ENCODE measurements at places on chromosomes 12 and 14.

DNA sequence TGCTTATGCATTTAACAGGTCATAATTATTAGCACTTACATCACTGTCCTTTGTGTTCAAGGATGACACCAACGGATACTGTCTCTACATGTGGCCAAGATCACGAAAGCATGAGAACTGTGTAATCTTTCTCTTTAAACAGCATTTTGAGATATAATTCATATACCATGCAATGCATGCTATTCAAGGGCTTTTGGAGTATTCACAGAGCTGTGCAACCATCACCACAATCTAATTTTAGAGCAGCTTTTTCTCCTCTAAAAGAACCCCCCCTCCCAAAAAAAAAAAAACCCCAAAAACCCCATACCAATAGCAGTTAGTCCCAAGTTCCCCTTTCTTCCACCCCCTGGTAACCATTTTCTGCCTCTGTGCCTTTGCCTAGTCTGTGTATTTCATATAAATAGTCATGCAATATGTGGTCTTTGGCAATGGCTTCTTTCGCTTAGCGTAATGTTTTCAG lies 60.6 kb downstream of the SPRING1 start:
- DNase-seq, result no peak

- no peak for DNase-seq
Measured at GRCh38 chr12:46443594-46444263, 71.2 kb upstream of the SLC38A2 start.

DNA sequence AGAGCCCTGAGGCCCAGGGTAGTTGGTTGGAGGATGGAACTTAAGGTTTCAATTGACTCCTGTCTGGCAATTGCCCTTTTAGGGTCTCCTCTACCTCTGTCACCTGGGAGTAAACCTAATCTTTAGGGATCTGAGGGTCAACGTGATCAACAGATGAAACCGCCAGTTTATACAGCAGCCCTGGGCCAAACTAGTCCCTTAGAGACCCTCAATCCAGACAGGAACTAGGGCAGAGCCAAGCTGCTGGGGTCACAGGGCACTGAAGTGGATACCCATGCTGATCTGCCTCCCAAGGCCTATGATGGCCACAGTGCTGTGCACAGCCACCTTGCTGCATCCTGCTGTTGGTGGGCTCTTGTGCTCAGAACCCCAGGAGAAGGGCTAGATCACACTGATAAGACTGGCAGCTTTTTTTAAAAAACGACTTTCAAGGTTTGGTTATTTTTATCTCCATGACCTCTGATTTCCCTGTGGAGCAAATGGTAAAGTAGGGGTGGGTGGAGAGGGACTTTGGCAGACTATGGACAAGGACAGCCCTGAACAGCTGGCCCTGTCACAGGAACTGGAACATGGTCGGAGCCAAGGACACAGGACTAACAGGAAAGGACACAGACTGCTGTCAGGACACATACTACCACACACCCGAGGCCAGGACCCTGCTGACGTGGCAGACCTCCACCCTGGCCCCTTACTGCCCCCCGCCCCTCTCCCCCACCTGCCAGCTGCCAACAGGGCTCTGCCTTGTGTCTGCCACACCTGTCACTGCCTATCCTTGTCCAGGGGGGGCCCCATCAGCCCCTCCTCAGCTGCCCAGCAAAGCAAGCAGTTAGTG lies 474 bp downstream of the FITM1 start:
- DNase-seq, result no peak

- DNase-seq, result no peak
Measured at GRCh38 chr12:6171409-6172015, 28.7 kb upstream of the CD9 start.

DNA sequence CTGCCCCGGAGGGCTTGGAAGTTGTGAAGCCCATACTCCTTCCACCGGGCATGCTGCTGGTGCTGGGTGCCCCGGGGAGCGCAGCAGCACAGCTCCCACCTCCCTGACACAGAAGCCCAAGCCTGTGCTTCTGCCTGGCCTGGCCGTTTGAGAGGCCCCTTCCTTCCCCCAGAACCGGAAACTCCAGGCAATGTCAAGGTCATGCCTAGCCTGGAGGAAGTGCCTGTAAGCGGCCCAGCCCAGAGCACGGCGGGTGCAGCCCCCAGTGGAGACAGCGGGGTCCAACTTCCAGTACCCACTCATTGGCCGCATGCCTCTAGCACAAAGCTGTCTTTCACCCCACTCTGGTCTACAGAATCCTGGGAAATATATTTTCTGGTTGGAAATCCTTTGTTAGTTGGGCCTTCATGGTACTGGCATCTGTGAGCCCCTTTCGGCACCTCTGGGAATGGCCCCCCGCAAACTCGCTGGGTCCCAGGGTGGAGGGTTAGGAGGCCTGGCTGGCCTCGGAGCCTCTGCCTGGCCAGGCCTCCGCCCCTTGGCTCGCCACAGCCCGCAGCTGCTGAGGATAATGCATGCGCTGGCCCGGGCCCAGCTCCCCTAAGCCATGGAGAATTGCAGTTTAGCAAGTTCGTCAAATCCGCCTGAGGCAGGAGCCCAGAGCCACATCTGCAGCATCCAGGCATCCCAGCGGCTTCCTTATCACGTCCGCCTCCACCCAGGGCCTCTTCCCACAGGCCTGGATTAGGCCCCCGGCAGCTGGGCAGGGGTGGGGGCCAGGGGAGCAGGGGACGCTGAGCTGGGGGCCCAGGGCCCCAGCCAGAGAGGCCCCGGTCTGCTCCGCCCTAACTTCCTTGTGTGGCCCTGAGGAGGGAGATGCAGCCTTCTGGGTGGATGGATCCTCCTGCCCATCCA lies 48.9 kb upstream of the DLK1 start:
- no peak for DNase-seq

DNA sequence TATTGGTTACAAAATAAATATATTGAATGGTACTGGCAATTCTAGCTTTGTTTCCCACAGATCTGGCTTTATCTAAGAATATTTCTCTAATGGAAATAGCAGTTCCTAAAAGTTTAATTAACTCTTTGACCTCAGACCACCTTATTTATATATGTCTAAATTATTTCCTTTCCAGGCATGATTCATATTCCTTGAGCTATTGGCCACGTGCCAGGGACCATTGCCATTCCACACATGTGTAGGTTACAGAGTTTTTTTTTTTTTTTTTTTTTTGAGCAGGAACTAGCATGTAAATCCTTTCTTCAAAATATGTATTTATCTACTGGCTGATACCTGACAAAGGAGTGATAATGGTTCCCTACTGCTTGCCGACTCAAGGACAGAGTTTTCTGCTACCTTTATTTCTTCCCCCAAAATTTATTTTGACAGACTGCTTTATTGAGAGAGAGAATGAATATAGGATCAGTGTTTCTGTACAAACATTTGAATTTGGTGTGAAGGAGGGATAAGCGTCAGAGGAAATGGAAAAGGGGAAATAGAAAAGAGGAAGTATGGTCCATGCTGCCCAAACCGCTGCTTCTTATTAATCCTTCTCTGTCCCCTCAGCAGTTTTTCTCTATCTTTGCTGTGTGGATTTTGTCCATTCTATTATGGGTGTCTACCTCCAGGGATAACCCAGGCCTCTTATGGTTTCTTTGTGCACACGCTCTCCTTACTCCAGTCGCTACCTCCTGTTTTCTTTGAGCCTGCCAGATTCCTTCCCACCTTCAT lies 36.4 kb downstream of the PDE3A start:
- no peak for DNase-seq

DNA sequence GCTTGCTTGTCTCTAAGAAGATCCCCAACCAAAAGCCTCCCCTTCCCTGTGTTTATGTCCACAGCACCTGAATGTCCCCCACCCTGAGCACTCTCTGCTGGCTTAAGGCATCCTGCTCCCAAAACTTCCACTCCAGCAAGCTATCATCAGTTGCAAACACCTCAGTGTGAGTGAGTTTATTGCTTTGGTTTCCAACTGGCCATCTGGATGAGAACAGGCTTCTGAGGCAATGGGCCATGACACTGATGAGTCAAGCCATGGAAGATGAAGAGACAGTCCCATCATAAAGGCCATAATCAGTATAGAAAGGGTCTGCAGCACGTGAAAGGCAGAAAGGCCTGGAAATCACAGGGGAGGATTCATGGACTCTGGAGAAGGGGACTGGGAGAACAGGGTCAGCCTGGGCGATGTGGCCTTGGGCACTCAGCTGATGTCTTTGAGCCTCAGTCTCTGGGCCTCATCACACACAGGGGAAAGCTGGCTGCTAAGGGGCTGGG lies 12.8 kb downstream of the CMKLR1 start:
- no peak for DNase-seq

DNA sequence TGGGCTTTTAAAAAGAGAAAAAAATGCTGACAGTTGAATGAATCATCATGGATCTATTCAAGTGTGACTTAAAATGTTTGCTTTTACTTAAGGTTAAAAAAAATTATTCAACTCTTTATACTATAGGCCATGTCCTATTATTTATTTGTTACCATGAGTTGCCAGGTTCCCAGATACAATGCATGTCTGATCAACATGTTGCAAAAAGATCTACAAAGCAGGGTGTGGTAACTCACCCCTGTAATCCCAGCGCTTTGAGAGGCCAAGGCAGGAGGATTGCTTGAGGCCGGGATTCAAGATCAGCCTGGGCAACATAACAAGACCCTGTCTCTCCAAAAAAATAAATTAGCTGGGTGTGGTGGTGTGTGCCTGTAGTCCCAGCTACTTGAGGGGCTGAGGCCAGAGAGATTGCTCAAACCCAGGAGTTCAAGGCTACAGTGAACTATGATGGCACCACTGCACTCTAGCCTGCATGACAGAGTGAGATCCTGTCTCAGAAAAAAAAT lies 460.8 kb downstream of the BCAT1 start:
- DNase-seq, result no peak

DNA sequence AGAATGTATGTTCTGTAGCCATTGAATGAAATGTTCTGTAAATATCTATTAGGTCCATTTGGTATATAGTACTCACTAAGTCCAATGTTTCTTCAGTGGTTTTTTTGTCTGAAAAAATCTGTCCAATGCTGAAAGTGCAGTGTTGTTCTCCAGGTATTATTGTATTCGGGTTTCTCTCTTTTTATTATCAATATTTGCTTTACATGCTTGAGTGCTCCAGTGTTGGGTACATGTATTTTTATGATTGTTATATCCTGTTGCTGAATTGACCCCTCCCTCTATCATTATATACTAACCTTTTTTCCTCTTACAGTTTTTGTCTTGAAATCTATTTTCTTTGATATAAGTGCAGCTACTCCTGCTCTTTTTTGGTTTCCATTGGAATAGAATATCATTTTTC lies 382.2 kb downstream of the CCER1 start:
- DNase-seq, result no peak

DNA sequence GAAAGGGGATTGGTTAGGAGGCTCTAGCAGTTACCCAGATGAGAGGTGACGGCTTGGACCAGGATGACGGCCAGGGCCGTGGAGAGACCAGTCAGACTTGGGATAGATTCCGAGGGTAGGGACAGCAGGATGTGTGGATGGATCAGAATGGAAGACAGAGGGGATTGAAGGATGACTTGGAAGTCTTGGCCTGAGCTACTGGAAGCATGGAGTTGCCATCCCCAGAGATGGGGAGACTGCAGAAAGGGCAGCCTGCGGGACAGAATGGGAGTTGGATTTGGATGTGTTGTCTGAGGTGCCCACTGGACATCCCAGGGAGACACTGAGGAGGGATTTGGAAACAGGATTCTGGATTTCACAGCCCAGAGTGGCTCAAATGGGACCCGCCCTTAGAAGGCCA lies 102.3 kb downstream of the CALM1 start:
- DNase-seq, result no peak

DNA sequence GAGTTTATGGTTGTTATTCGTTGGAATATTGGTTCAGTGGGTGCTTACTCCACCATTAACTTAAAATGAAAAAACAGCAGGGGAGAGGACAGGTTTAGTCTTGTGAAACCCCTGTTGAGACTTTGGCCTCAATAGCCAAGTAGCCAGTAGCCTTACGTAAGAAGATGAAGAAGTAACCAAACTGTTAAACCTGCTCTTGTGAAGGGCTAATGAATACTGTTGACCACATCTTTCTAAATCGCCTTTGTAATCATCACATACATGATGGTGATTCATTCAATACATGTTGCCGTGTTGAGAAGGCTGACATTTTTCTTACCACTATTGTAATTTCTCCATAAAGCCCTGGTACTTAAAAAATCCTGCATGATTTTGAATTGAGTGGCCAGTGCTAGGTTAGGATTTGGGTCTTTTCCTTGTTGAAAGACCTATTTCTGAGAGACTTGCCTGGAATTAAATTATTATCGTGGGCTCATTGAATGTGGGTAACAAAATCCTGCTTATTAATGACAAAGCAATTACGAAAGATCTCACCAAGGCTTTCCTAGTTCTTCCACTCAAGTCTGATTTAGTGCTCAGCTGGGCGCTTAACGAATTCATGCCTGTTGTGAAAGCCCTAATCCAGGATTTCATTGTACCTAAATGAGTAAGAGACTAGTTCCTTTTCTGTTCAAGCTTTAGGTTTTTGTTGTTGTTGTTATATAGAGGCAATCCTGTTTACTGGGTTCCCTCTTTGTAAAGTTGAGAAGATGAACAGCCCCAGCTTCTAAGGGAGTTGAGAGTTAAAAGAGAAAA lies 333.1 kb downstream of the FUT8 start:
- no peak for DNase-seq

Data from stimulated activated CD4-positive, alpha-beta T cell treated with anti-CD3 and anti-CD28 coated beads, Interleukin-2, amount 100 ng/mL, for 24 hours (primary cell).